ENCODE measurements at places on chromosomes 7 and 10.

- no peak for DNase-seq
These were observed 120.6 kb downstream of the SLIT1 start for GRCh38 chr10:97065128-97065527.

DNA sequence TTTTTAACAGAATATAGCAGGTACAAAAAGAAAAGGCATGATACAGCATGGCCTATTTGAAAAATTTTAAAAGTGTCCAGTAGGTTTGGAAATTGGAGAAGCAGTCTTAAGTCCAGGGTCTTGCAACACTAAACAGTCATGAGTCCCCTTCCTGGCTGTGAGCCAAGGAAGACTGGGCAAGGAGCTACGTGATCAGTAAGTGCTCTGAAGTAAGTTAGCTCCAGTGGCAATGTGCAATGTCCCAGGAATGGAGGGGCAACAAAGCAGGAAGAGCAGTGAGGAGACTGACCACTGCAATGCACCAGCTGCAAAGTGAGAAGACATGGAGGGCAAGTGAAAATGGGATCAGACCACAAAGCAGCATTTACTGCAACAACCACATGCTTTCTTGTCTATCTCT, 72.9 kb upstream of the GRID1 start:
- DNase-seq, result no peak

DNA sequence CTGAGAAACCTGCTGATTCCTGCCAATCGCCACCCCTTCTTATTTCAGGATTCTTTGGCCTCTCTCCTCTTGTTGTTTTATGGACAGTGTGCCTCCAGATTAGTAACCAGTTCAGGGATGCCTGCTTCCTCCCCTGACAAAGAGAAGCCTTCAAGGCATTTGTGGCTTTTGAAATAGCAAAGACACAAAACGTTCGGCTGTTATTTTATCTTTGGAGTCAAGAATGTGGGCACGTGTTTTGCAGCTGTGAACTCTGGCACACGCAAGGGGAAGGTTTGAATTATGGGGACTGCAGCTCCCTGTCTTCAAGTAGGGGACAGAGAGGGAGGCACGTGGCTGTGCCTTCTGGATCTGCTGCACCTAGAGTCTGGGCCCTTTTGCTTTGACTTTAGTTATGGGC, 157.9 kb upstream of the GRB10 start:
- no peak for DNase-seq

GRCh38 chr10:11865561-11865960, 42.4 kb downstream of the PROSER2 start:
- DNase-seq, result no peak

- DNase-seq, result no peak
These were observed 1.0 kb downstream of the NXPH1 start for GRCh38 chr7:8434290-8435002.

- no peak for DNase-seq
These were observed 110.5 kb downstream of the HECTD2 start for GRCh38 chr10:91520661-91521060.

GRCh38 chr7:138254444-138254843, 178.2 kb downstream of the AKR1D1 start:
- DNase-seq, result no peak

- DNase-seq, result no peak
These were observed 1.7 kb upstream of the CALML3 start for GRCh38 chr10:5522913-5523560.

GRCh38 chr10:79166741-79167140, 98.0 kb downstream of the ZMIZ1 start:
- no peak for DNase-seq

DNA sequence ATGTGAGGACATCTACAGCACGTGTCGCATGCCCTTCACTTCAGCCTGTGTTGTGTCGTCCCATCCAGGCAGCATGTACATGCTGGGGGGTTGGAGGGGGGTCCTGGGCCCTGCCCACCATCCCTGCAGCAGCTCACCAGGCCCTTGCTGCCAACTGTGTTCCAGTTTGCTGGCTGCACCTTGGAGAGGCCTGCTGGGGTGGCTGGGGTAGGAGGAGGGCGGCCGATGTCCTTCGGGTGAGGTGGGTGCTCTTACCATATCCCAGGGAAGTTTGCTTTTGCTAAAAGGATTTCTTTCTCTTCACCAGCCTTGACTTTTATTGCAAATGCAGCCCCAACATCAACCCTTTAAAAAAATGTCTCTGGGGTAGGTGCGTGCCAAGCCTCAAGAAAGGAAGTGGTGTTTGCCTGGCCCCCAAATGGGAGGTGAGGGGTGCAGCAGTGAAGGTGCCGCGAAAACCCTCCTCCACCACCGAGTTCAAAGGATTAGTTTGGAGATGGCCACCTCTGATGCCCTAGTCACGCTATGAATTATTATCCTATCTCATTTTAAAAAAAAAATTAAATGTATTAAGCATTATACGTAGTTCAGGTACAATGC, 165.8 kb upstream of the KLF6 start:
- no peak for DNase-seq

DNA sequence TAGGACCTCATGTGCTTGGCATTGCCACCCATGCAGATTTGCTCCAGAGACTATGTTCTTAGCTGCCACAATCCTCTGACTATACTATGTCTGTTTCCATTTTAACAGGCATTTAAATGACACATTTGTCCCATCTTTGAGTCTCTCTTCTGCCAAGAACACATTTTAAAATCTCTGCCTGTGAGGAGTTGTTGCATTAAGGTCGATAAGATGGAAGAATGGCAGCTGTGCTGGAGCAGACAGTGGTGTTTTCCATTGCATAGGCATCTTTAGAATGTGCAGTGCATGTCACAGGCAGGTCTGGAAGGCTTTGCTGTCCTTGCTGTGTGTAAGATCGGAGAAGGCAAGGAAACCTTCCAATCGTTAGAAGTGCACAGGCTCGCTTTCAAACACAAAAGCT, 70.9 kb upstream of the CELF2 start:
- no peak for DNase-seq

GRCh38 chr7:158073845-158074840, 513.5 kb downstream of the PTPRN2 start:
- no peak for DNase-seq

- DNase-seq, result no peak
These were observed 193.2 kb upstream of the AKR1E2 start for GRCh38 chr10:4632757-4633156.

- DNase-seq, result no peak
These were observed 33.1 kb upstream of the NEUROD6 start for GRCh38 chr7:31373337-31374289.

DNA sequence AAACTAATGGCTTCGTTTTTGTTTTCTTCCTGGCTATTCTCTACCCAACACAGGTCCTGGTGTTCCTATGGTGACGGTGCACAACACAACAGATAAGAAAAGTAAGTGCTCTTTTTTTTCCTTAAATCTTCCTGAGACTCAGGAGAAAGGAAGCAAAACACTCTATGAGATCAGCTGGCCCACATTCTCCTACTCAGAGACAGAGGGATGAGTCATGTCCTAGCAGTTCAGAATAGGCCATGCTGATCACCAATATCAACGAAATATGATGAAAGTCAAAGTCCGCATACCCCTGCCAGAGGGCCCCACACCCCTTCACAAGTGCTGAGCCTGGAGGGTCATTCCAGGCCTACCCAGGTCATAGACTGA, 149.2 kb downstream of the PAXIP1 start:
- no peak for DNase-seq

GRCh38 chr7:145520284-145520683, 596.3 kb upstream of the CNTNAP2 start:
- DNase-seq, result no peak

- DNase-seq, result no peak
These were observed 344.1 kb upstream of the PRKCQ start for GRCh38 chr10:6924166-6924565.

- no peak for DNase-seq
These were observed 314.3 kb upstream of the ZMIZ1 start for GRCh38 chr10:78754269-78755062.

- DNase-seq, result no peak
These were observed 56.5 kb downstream of the LYZL1 start for GRCh38 chr10:29345144-29345909.
